Stimulated activated CD8-positive, alpha-beta memory T cell treated with anti-CD3 and anti-CD28 coated beads, Interleukin-4, amount 100 ng/mL, for 24 hours (primary cell): ENCODE measurements at places on chromosomes 7 and 10.

- DNase-seq, result no peak
Measured at GRCh38 chr7:85774986-85775385, 588.1 kb upstream of the SEMA3D start.

DNA sequence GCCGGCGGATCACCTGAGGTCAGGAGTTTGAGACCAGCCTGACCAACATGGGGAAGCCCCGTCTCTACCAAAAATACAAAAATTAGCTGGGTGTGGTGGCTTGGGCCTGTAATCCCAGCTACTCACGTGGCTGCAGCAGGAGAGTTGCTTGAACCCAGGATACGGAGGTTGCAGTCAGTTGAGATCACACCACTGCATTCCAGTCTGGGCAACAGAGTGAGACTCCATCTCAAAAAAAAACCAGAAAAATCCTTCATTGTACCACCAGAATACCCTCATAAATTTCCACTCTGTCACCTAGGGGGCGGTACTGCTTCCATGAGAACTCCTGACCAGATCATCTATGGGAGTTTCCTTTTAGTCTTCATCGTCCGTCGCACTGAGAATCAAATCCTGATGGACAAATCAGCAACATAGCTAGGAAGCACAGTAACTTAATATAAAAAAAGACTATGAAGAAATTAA lies 225.8 kb upstream of the KLF14 start:
- DNase-seq, result no peak

DNA sequence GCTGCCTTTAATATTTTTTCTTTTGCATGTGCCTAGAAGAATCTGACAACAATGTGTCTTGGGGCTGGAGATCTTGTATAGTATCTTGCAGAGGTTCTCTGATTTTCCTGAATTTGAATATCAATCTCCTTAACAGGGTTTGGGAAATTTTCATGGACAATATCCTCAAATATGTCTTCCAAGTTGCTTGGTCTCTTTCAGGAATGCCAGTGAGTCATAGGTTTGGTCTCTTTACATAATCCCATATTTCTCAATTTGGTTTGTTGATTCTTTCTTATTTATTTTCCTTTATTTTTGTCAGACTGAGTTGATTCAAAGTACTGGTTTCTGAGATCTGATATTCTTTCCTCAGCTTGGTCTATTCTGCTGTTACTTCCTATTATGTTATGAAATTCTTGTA lies 208.7 kb upstream of the GLI3 start:
- DNase-seq, result no peak

DNA sequence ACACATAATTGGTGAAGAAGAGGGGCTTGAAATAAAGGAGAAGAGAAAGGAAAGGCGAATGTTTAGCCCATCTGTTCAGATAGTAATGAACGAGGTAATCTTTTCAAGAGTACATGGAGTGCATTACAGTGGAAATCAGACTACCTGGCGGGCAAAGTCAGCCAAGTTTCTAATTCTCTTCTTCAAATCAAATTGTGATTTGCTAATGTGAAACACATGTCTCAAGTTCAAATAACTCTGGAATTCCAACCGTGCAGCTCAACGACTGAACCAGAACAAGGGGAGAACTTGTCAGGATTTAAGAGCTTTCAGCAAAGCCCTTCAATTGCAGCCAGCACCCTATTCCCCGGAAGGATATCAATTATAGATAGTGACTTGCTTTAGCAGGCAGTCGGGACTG lies 216.9 kb downstream of the GLI3 start:
- no peak for DNase-seq

GRCh38 chr7:146176860-146177259 lies 60.3 kb downstream of the CNTNAP2 start:
- no peak for DNase-seq

- peak; percentile 31 for DNase-seq
Measured at GRCh38 chr7:1920266-1920681, 250.2 kb downstream of the ELFN1 start.

GRCh38 chr10:90846746-90847145 lies 11.1 kb downstream of the HTR7 start:
- DNase-seq, result no peak

DNA sequence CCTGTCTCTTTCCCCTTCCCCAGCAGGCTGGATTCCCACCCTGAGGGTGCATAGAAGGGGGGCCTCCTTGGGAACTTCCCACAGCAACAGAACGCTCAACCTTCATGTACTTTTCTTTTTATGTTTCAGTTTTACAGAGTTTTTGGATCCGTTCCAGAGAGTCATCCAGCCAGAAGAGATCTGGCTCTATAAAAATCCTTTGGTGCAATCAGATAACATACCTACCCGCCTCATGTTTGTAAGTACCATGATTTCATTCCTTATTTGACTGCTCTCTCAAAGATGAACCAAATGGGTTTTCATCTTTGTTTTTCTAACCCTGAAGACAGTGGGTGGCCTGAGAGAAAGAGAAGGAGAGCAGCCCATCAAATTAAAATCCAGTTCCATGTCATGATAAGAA lies 46.7 kb downstream of the PLPP4 start:
- no peak for DNase-seq

GRCh38 chr7:135517060-135517459 lies 7.2 kb upstream of the CNOT4 start:
- DNase-seq, result no peak

DNA sequence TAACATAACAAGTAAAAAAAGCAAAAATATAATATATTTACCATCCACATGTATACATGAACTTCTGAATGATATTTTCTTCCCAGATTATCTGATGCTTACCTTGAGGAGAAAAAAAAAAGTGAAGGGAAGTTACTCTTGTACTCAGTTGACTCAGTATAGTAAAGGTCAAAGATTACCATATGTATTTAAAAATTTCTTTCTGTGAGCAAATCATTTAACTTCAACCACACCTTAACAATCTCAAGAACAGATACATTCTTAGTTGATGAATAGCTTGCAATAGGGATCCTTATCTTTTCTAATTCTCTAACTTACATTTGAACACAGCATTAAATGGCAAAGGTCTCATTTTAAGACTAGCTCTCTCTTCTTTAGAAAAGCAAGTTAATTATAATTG lies 29.8 kb downstream of the PRR15 start:
- no peak for DNase-seq

DNA sequence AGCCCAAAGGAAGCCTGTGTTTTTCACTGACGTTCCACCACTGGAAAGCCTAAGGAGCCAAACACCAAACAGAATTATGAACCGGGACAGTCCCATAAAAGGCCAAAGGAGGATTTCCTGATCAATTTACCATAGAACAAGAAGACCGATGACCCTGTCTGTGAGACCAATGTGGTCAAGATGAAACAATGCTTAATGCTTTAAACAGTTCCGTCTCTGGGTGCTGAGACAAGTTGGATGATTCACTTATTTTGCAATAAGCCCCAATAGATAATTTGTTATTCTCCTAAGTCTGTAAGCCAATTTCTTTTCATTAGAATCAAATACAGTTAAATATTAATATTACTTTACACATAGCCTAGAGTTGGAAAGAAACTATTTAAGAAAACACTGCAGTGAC lies 134.9 kb downstream of the MICU1 start:
- DNase-seq, result no peak
